ENCODE measurements at places on chromosomes 5 and 9.

DNA sequence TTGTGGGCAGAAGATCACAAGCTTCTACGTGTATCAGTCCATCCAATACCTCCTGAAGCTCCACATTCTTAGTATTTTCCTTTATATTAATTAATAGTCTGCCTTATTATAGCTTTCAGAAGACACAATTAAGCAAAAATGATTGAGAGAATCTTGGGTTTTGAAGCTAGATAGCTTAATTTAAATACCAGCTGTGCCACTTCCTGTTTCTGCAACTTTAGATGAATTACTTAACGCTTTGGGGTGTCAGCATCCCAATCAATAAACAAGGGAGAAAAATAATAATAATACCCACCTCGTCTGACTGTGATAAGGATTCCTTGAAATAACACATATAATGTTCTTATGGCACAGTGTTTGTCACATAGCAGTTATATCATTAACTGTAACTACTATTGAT is 44.7 kb upstream of the HTR4 start:
- DNase-seq: no peak

DNA sequence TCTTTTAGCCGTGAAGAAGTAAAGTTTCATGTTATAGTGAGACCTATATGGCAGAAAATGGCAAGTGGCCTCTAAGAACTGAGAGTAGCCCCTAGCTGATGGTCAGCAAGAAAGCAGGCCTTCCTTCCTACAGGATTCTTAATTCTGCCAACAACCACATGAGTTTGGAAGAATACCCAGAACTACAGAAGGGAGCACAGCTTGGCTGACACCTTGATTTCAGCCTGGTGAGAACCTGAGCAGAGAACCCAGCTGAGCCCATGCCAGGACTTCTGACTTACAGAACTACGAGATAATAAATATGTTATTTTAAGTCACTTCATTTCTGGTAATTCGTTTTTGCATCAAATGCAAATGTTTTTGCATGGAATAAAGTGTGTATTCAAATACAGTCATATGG is 5.9 kb upstream of the FBXL17 start:
- no peak for DNase-seq

DNA sequence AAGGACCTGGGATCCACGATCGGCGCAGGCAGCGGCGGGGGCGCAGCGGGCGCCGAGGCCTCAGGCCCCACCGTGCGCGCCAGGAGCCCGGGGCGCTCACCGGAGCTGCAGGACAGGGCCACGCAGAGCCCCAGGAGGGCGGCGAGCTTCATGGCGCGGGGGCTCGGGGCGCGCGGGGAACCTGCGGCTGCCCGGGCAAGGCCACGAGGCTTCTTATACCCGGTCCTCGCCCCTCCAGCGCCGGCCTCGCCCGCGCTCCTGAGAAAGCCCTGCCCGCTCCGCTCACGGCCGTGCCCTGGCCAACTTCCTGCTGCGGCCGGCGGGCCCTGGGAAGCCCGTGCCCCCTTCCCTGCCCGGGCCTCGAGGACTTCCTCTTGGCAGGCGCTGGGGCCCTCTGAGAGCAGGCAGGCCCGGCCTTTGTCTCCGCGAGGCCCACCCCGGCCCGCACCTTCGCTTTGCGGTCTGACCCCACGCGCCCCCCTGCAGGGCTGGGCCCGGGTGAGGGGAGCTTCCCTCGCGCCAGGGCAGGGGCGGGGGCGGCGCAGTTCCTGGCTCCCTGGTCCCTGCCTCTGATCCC is at the start of gene SCGB3A1:
Gene SCGB3A1, minus strand, starts transcription at position 189 of the 577 bp plus-strand sequence. Its CDS starts 37 bp downstream, at position 152.
- DNase-seq: no peak

DNA sequence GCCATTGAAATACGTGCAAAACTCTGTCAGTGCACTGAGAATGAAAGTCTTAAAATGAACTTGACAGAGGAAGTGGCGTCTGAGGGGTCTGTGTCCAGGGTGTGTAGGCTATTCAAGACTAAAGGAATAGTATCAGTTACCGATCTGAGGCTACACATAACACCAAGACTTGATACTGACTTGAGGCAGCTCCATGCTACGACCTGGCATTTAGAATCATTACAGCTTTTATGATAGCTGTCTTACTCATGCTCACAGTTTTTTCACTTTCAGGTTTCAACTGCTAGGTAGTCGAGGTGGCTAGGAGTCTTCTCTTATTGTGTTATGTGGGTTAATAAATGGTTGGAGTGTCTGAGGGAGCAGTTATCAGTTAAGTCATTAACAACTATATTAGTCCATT is 92.8 kb upstream of the SLCO6A1 start:
- no peak for DNase-seq

GRCh38 chr5:40481241-40481640 is 198.5 kb upstream of the PTGER4 start:
- peak; percentile 93 for DNase-seq

GRCh38 chr5:135029477-135030122 is 4.4 kb downstream of the PITX1 start:
- DNase-seq: no peak

DNA sequence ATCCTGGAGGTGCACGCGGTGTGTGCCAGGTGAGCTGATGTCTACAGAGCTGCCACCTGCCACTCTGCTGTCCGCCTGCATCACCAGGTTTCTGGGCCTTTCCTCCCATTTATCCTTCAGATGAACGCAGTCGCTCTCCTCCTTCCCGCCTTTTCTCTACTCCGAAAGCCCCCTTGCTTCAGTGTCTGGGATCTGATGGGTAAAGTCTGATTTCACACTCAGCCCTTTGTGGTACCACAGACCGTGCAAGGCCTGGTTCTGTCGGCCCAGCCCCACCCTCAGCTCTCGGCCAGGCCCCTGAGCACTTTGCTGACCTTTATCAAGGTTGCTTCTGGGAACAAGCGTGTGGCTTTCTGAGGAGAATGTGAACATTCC is 32.5 kb downstream of the GLT6D1 start:
- no peak for DNase-seq

- DNase-seq: no peak
These were observed 131.3 kb downstream of the GABBR2 start for GRCh38 chr9:98577446-98577845.

- DNase-seq: peak; percentile 71
These were observed at the start of gene IRX1 for GRCh38 chr5:3595006-3595961. IRX1 (plus strand) TSS chr5:3595832; CDS start chr5:3596106, 274 bp downstream.

GRCh38 chr9:93059011-93059714 is 662 bp downstream of the SUSD3 start:
- no peak for DNase-seq

GRCh38 chr9:38229104-38229500 is 160.1 kb upstream of the SHB start:
- DNase-seq: no peak

DNA sequence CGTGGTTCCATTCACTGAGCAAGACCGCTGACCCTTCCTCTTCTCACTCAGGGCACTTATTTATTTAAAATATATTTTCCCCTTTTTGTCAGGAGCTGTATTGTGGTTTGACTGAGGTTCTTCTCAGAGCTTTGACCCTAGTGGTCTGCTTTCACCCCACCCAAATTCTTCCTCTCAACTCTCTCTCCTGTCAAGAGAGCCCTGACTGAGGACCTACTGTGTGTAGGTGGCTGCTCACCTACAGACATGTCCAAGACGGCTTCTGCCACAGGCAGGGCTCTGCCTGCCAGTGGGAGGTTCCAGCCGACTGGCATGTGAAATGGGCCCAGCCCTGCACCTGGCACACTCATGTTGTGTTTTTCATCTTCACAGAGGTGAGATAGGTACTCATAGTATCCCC is 5.2 kb downstream of the DCANP1 start:
- DNase-seq: no peak

DNA sequence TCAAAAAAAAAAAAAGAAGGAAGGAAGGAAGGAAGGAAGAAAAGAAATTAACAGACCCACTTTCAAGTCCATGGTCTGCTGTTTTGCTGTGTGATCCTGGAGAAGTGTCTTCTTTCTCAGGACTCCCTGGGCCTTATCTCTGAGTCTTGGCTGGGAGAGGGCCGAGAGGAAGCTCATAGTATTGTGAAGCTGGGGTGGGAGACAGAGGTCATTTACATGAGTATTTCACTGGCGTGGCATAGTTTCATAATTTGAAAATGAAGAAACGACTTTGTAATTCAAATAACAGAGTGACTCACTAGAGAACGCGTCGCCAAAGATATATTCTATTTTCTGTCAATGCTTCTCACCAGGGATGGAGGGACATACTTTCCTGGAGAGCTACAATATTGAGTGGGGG is 2.4 kb upstream of the C9orf50 start:
- DNase-seq: no peak

GRCh38 chr5:145775893-145776444 is 59.2 kb downstream of the PRELID2 start:
- DNase-seq: peak; percentile 89

DNA sequence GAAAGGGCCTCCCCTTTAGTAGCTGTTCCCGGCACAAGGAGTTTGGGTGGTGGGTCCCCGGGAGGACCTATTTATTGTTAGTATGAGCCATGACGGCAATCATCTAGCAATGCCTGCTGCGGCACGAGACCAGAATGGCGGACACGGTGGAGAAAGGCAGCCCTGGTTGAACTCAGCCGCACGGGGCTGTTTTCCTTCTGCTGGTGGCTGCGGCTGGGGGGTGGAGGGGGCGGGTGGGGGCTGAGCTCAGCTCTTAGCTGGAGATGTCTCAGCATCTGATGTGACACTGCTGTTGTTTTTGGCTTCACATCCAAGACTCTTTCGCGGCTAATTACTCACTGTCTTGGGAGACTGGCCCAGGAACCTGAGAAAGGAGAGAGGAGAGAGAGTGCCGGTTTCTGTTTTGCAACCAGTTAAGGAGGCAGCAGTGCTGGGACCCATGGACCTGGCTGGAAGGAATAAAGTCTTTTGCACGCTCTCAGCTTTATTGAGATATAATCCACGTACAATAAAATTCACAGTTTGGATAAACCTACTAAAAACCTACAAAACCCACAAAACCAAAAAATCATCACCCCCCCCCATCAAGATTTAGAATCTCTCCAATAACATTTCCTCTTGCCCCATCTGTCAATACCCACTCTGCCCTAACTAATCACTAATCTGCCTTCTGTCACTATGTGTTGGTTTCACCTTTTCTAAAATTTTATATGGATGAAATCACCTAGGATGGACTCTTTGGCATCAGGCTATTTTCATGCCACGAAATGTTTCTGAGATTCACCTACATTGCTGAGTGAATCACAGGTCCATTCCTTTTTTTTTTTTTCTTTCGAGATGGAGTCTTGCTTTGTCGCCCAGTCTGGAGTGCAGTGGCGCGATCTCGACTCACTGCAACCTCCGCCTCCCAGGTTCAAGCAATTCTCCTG is 81.8 kb upstream of the NEURL1B start:
- peak; percentile 94 for DNase-seq

- no peak for DNase-seq
These were observed 127.8 kb downstream of the FOCAD start for GRCh38 chr9:20811872-20812271.

Data from M059J (cell line).